ENCODE measurements at places on chromosomes 12 and 14. TPM values are rescaled to one million over a fixed set of nuclear protein-coding genes. Genes with fewer than 3 reads are reported as not detected.

GRCh38 chr12:106249411-106250135 is 1.8 kb upstream of the CKAP4 start:
- H3K4me3 ChIP-seq, result peak overlapping the region; percentile 88
- no peak for DNase-seq

- peaks cover 13% of the 10 kb centered on the region for H3K27me3 ChIP-seq
- H3K27ac ChIP-seq, result no peak overlapping the region
- no peaks in the 10 kb centered on the region for H3K36me3 ChIP-seq
- H3K4me1 ChIP-seq, result peaks cover 14% of the 10 kb centered on the region
Measured at GRCh38 chr14:102927878-102928411, 5.5 kb downstream of the AMN start.

GRCh38 chr14:38900887-38901286 is 202.1 kb downstream of the SEC23A start:
- peaks cover 17% of the 10 kb centered on the region for H3K27me3 ChIP-seq
- H3K27ac ChIP-seq, result no peak overlapping the region
- no peak for DNase-seq
- no peaks in the 10 kb centered on the region for H3K36me3 ChIP-seq
- H3K4me1 ChIP-seq, result no peaks in the 10 kb centered on the region
- H3K4me3 ChIP-seq, result no peak overlapping the region

DNA sequence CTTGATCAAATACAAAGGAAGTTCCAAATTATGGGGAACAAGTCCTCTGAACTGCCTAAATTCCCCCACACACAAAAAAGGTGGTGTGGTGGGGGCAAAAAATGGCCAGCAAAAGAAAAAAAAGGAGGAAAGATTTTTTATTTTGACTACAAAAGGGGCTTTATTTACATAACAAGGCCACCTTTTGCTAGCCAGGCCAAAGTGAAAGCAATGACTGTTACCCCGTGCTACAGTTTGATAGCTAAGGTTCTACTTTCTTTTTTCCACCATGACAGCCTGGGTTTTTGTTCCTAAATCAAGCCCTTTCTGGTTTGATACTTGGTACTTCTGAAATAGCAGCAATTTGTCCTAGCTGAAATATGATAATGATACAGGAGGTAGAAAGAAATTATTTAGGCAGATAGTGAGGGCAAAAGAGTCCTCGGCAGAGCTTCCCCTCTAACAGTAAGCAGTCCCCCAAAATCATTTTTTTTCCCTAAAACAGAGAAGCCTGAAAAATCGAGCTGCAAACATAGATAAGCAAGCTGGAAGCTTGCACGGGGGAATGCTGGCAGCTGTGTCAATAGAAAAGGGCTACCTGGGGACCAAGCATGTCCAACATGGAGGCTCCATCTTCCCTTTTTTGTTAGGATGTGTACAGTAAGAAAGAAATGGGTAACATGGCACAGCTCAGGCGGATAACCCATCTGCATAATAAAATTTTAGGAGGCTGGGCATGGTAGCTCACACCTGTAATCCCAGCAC is 8.9 kb upstream of the B4GALNT1 start:
- H3K4me3 ChIP-seq, result no peak overlapping the region
- no peak overlapping the region for H3K27ac ChIP-seq

DNA sequence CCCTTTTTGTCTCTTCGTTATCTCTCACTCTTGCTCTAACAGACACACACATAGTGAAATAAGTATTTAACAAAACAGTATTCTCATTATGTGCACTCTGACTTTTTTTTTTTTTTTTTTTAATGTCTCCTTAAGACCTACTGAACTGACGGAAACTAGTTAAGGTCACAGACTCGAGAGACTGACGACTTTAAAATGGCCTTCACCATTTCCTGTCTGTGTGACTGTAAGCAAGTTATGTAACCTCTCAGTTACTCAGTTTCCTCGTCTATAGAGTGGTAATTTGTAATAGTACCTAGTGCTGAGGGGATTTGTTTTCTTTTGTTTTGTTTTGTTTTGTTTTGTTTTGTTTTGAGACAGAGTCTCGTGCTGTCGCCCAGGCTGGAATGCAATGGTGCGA is 284.8 kb downstream of the FBXL14 start:
- peaks cover 3% of the 10 kb centered on the region for H3K4me1 ChIP-seq
- no peaks in the 10 kb centered on the region for H3K27me3 ChIP-seq
- DNase-seq, result no peak
- peaks cover 2% of the 10 kb centered on the region for H3K36me3 ChIP-seq

GRCh38 chr12:128581321-128581761 is 242.4 kb downstream of the SLC15A4 start:
- H3K4me1 ChIP-seq, result no peaks in the 10 kb centered on the region
- no peak overlapping the region for H3K27ac ChIP-seq
- H3K4me3 ChIP-seq, result no peak overlapping the region
- H3K27me3 ChIP-seq, result no peaks in the 10 kb centered on the region
- DNase-seq, result no peak

- H3K27ac ChIP-seq, result no peak overlapping the region
- no peak for DNase-seq
- H3K4me3 ChIP-seq, result no peak overlapping the region
- H3K27me3 ChIP-seq, result peaks cover 20% of the 10 kb centered on the region
- no peaks in the 10 kb centered on the region for H3K4me1 ChIP-seq
Measured at GRCh38 chr12:42291680-42292079, 34.2 kb downstream of the ZCRB1 start.

DNA sequence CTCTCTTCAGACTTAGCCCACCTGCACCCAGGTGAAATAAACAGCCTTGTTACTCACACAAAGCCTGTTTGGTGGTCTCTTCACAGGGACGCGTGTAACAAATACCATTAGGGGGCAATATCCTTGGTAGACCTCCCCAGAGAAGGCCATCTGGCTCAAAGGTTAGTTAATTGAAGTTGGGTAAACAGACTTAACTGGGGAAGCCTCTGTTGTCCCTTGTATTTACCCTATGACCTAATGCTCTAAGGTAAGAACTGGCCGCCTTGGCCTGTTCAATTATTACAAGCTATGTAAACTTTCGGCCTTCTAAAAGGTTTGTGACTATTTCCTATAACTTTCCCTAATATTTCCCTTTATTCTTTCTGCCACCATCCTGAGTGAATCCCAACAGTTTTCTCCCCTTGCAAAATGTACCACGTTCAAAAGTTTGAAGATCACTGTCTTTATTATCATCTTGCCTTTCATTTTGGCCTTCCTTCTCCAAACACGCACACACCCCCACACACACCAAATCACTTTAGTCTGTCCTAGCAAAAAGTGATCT is 15.3 kb upstream of the LYZ start:
- peak overlapping the region; percentile 64 for H3K4me3 ChIP-seq
- DNase-seq, result no peak
- H3K27me3 ChIP-seq, result peaks cover 10% of the 10 kb centered on the region
- peaks cover 33% of the 10 kb centered on the region for H3K4me1 ChIP-seq
- peak overlapping the region; percentile 97 for H3K27ac ChIP-seq

DNA sequence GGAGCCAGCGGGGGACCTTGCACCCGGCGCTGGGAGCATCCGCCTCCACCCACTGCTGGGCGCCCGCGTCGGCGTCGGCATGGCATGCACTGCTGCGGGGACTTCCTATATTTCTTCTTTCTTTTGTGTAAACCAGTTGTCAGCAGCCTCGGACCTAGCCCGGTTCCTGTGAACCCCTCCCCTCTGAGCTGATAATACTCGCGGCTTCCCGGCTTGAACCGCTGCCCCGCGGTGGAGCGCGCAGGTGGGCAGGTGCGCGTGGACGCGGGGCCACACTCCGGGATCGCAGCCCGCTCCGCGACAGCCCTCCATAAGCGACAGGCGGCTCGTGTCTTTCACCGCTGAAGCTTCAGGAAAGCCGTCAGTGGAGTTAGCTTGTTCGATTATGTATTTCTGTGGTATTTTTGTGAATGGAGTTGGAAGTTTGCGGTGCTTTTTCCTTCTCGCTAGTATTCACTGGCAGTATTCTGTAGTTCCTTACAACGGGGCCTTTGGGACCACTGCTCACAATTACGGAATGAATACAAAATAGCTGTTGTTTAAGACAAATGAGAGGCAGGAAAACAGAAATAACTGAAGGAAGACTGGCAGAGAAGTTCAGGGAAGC is 870 bp downstream of the BMAL2 start:
- H3K36me3 ChIP-seq, result peaks cover 2% of the 10 kb centered on the region
- H3K4me1 ChIP-seq, result peaks cover 22% of the 10 kb centered on the region
- peak overlapping the region; percentile 65 for H3K27ac ChIP-seq
- peak; percentile 19 for DNase-seq
- H3K4me3 ChIP-seq, result peak overlapping the region; percentile 96
- H3K27me3 ChIP-seq, result peaks cover 45% of the 10 kb centered on the region

DNA sequence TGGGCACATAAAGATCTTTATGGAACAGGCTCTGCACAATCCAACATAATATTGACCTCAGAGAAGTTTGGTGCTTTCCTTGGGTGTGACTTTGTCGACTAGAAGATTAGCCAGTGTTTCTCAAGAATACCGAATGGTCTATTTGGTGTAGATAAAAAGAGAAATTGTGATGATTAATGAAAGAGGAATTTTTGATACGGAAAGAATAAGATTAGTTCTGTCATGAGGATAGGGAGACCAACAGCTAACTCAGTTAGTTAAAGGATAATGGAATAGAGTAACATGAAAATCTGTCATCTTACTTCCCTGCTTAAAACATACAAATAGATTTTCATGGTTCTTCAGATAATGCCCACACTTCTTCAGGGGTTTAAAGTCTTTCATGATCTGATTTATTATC is 24.2 kb downstream of the PTPRO start:
- peaks cover 48% of the 10 kb centered on the region for H3K27me3 ChIP-seq
- no peaks in the 10 kb centered on the region for H3K36me3 ChIP-seq
- H3K4me1 ChIP-seq, result no peaks in the 10 kb centered on the region
- H3K4me3 ChIP-seq, result no peak overlapping the region

DNA sequence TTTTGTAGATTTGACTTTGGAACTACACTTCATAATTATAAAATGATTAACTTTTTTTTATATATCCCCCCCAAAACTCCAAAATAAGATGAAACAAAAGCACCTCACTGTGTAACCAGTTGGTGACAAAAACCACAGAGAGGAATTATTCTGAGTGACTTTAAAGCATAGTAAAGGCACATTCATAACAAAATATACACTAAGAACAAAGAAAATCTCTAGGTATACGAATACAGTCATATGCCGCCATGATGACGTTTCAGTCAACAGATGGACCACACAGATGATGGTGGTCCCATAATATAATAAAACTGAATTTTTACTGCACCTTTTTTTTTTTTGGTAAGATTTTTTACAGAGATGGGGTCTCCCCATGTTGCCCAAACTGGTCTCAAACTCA is 70.7 kb downstream of the MED13L start:
- no peaks in the 10 kb centered on the region for H3K36me3 ChIP-seq
- no peaks in the 10 kb centered on the region for H3K27me3 ChIP-seq
- no peak overlapping the region for H3K27ac ChIP-seq
- H3K4me3 ChIP-seq, result no peak overlapping the region
- no peak for DNase-seq

DNA sequence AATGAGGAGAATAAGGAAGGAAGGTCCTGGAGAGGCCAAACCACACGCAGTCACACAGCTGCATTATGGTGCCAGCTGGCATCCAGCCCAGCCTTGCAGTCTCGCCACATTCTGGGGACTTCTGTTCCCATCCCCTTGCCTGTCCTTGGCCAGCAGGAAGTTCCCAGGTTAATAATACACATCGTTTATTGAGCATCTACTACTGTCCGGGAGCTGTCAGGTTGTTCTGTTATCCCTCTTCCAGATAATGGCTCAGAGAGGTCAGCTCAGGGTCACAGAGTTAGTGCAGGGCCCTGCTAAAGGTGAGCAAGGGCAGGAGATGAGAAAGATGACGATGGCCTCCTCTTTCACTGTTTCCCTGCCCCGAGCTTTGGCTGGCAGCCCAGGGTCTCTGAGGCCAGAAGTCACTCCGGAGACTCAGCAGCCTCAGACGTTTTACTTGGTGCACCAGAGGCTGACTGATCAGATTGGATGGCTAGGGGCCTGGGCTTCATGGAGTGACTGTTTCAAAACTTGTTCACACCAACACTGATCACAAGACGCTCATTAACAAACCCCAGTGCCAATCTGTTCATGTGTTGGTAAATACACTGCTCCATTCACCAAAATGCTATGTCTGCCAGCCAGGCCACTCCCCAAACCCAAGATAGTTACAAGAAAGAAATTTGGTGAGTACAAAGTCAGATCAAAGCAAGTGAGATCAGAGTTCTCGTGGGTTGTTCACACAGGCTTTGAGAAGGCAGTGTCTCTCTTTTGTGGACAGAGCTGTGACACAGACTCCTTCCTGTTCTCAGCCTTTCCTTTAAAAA is 79.2 kb downstream of the B4GALNT3 start:
- H3K4me3 ChIP-seq, result peak overlapping the region; percentile 66
- no peaks in the 10 kb centered on the region for H3K36me3 ChIP-seq
- no peaks in the 10 kb centered on the region for H3K27me3 ChIP-seq

- peaks cover 7% of the 10 kb centered on the region for H3K4me1 ChIP-seq
- peaks cover 75% of the 10 kb centered on the region for H3K27me3 ChIP-seq
- no peak for DNase-seq
- no peak overlapping the region for H3K4me3 ChIP-seq
Measured at GRCh38 chr14:96256407-96256806, 397 bp downstream of the BDKRB1 start.

- peaks cover 9% of the 10 kb centered on the region for H3K4me1 ChIP-seq
- peaks cover 22% of the 10 kb centered on the region for H3K27me3 ChIP-seq
- no peak for DNase-seq
- H3K36me3 ChIP-seq, result peaks cover 9% of the 10 kb centered on the region
- H3K27ac ChIP-seq, result peak overlapping the region; percentile 66
Measured at GRCh38 chr12:6262211-6262610, 48.3 kb upstream of the PLEKHG6 start.

DNA sequence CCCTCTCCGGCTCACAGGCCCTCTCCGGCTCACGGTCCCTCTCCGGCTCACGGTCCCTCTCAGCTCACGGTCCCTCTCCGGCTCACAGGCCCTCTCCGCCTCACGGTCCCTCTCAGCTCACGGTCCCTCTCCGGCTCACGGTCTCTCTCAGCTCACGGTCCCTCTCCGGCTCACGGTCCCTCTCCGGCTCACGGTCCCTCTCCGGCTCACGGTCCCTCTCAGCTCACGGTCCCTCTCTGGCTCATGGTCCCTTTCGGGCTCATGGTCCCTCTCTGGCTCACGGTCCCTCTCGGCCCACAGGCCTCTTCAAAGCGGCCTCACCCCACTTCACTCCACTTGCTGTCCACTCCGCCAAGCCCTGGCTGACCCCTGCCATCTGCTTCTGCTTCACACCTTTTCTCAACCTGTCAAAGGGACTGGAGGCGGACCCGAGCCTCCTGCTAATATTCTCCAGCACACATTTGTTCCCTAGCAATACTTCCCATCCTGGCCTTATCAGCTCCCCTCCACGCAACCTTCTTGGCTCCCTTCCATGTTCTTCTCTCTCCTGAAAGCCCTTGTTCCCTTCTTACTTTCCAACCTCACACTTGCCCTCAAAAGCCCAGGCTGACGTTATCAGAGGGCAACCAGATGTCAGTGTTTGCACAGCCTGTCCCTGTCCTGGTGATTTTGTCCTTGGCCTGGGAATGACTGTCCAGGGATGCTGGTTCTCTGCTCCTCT is 176.7 kb downstream of the CALM1 start:
- no peak for DNase-seq
- peaks cover 5% of the 10 kb centered on the region for H3K4me1 ChIP-seq
- no peak overlapping the region for H3K4me3 ChIP-seq
- H3K27me3 ChIP-seq, result peaks cover 12% of the 10 kb centered on the region
- H3K36me3 ChIP-seq, result no peaks in the 10 kb centered on the region

GRCh38 chr14:68268719-68269118 is 449.1 kb downstream of the RAD51B start:
- DNase-seq, result no peak
- H3K4me1 ChIP-seq, result peaks cover 36% of the 10 kb centered on the region
- H3K27ac ChIP-seq, result peak overlapping the region; percentile 60

RAD51AP1 gene
- total RNA-seq, result 0.72 TPM

PGF gene
- total RNA-seq, result not detected

GZMB gene
- not detected for total RNA-seq

LRRIQ1 gene
- not detected for total RNA-seq

TAS2R46 gene
- total RNA-seq, result 1.2 TPM

SLC10A1 gene
- total RNA-seq, result not detected

KIF26A gene
- total RNA-seq, result 4.7 TPM
